ENCODE measurements at places on chromosomes 7 and 10. TPM values are rescaled to one million over a fixed set of nuclear protein-coding genes. Genes with fewer than 3 reads are reported as not detected.

The AKR1B1 gene
- 108 TPM for total RNA-seq

DNA sequence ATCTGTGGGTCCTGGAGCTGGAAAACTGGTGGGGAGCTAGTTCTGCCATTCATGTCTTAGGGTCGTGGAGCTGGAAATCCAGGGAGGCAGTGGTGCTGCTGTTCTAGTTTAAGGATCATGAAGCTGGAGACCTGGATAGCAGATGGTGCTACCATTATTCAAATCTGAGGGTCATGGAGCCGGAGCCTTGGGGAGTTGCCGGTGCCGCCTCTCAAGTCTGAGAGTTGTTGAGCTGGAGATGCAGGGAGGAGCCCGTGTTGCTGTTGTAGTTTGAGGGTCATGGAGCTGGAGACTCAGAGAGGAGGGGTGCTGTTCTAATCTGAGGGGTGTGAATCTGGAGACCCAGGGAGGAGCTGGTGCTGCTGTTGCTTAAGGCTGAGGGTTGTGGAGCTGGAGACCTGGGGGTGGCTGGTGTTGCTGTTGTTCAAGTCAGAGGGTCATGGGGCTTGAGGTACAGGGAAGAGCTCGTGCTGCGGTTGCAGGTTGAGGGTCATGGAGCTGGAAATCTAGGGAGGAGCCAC lies 86.0 kb upstream of the ZNF479 start:
- no peak for DNase-seq

- DNase-seq: no peak
Observed at GRCh38 chr10:103083266-103083976, 109.7 kb downstream of the NT5C2 start.

DNA sequence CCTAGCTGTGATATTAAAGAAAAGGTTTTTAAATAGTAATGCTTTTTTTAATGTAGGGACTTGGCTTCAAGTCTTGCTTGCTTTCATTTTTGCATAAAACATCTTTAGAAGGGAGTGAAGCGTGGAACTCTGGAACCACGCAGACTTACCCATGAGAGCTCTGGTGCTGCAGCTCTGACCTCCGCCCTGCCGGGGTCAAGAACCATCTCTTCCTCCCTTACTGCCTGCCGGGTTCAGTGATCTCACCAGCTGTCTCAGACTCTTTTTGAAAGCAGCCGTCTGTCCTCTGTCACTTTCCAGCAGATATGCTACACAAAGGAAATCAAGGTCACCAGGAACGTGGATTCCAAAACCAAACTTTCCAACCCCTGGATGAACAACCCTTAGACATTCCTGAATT lies 353.8 kb downstream of the GPR37 start:
- no peak for DNase-seq

GRCh38 chr10:21364196-21365114 lies 161.0 kb downstream of the SKIDA1 start:
- peak; percentile 52 for DNase-seq

DNA sequence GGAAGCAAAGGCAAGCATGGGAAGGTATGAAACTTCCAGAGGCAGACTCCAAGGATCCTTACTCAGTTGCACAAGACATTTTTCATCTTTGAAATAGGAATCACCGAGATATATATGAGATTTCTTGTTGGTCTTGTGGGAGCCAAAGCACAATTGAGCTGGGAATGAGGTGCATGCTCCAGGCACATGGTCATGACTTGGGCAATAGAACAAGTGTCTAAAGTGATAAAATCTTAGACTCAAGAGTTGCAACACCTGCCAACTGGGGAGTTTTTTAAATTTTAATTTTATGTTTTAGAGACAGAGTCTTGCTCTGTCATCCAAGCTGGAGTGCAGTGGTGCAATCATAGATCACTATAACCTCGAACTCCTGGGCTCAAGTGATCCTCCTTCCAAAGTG lies 169.5 kb upstream of the ADCY1 start:
- peak; percentile 1 for DNase-seq

DNA sequence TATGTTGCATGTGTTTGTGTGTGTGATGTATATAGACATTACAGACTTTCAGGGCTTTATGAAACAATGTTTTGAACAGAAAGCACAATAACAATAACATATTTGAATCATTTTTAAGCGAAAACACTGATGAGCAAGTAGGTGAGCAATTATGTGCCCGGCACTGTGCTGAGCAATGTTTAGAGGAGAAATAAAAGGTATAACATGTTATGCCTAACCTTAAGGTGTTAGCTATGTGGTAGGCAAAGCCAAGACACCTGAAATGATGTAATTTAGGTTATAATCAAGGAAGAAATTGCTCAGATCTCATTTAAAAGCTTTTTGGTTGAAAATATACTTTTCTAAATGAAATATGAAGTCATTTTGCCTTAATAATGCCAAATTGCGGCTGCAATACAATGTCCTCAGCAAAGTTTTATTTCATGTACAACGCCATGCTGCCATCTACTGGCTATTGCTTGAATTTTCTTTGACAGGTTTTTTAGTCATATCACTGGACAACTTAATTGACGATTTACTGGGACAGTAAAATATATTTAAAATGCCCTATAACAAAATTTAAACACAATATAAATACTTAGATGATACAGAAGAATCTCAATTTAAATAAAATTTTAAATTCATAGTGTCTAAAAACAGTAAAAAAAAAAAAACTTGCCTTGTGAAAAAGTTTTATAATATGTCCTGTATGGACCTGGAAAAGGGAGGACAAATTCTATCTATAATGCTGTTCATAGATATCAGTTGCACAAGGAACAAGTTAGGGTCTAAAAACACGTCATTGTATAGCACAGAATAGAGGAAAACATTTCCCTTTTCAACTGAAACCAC lies 131.1 kb upstream of the CDK1 start:
- no peak for DNase-seq

The NEBL gene
- 15.7 TPM for total RNA-seq

The LAMB1 gene
- total RNA-seq: 77.2 TPM

GRCh38 chr7:129569811-129570215 lies 41.7 kb upstream of the NRF1 start:
- no peak for DNase-seq

DNA sequence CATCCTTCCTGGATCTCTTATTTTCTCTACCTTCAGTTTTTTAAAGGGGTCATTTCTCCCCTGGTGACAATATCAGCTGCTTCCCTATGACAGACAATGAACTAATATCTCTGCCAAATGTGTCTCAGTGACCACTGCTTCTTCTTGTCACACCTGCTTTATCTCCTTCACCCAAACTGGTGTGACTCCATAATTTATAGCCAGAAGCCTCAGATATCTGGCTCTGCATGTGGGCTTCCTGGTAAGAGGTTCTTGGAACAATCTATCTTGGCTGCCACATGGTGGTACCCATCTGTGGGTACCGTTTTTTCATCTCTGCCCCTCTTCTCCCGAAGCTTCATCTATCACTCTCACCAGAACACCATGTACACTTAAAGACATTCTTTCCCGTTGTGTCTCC lies 37.0 kb downstream of the CPVL start:
- no peak for DNase-seq

- peak; percentile 75 for DNase-seq
Observed at GRCh38 chr10:27998178-27998953, 513 bp downstream of the ODAD2 start.

GRCh38 chr10:130160775-130161174 lies 24.6 kb downstream of the GLRX3 start:
- DNase-seq: peak; percentile 39
